ENCODE measurements at places on chromosomes 2 and 18.

- no peak for DNase-seq
These were observed 119.7 kb upstream of the XIRP2 start for GRCh38 chr2:166768393-166769123.

- DNase-seq: no peak
These were observed 138.7 kb upstream of the RBMS1 start for GRCh38 chr2:160632084-160632975.

- no peak for DNase-seq
These were observed 134.0 kb downstream of the PTGR3 start for GRCh38 chr18:75075016-75075305.

DNA sequence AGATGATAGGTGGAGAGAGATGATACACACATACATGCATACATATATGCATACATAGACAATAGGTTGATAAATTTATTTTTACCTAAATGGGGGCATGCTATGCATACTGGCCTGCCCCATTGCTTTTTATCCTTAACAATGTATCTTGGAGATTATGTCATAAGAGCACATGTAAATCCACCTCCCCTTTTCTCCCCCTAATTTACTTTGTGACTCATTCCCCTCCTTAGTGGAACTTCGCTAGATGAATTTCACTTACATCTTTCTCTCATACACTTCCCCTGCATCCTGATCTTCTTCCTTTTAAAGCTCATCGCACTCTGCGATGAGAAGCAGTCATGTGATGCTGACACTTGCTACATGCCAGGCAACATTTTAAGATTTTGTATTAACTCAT, 223.6 kb downstream of the C1D start:
- no peak for DNase-seq

DNA sequence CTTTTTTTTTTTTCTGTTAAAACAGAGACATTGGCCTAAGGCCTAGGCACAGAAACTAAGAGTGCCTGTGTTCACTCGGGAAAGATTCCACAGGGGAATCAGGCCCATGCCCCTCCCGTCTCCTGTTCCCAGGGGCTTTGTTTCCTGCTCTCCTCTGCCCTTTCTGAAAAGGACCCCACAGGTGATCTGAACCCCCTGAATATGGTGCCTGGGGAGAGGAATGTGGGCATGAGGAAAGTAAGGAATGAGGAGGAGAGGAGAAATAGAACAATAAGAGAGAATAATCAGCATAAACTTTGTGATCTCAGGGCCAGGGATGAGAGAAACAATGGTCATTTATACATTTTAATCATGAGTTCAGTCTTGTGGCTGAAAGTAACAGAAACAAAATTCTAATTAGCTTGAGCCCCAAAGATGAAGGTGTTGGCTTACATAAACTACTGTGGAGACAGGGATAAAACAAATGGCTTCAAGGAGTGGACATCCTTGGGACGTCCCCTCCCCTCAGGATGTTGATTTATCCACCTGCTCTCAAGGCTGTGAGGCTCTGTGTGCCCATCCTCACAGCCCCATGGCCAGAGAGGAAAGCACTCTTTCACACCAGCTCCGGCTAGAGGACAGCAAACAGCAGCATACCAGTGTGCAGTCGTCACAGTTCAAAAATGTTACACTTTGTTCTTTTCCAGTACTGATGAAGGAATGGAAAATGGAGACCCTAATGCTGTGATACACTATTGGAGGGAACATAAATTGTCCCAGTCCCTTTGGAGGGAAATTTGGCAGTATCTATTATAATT, 46.4 kb upstream of the MRPL33 start:
- no peak for DNase-seq

DNA sequence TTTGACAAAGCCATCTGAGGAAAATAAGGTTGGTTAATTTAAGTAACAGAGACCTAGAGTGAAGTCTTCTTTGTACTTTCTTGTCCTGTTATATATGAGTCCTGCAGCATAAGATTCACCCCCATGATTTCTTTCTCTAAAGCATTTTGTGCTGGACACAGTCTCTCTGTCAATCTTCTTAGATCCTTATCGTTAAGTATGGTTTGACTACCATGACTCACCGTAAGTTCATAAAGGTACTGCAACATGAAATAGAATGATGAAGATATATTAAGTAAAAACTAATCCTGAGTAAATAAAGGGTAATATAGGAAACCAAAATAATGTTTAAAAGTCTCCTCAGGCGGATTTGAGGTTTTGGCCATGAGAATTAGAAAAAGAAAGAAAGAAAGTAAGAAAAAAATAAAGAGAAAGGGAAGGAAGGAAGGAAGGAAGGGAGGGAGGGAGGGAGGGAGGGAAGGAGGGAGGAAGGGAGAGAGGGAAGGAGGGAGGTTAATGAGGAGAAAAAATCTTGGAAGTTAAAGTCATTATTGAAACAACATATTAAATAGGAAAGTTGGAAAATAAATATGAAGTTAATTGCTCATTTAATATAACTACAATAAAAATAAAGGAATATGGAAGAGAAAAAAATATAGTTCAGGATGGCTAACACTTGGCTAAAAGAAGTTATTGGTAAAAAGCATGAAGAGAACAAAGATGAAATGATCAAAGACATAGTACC, 980.3 kb upstream of the CDH2 start:
- no peak for DNase-seq

- DNase-seq: no peak
These were observed 47.6 kb upstream of the SH3RF3 start for GRCh38 chr2:109081374-109081773.

- no peak for DNase-seq
These were observed 314.2 kb upstream of the MYT1L start for GRCh38 chr2:2645162-2645855.

DNA sequence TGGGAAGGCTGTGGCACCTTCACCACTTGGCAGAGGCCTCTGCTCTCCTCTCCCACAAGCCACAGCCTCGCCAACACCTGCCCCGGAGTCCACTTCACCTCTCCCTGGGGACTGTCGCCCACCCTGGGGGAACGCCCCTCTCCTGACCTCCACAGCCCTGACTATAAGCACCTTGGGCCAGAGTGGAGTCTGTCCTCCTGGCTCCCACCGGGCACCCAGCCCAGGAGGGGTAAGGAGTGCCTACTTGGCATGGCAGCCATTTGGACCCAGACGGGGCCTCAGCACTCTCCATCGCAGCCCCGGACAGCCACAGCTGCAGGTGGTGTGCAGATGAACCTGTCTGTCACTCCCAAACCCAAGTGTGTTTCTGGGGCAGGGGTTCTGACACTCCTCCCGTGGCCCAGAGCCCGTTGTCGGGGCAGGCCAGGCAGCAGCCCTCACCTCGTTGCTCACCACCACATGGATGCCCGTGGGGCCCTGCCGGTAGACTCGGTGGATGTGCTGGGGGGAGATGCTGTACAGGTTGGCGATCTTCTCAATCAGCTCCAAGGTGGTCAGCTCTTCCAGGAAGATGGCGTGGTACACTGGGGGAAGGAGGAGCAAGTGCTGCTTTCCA, 53.5 kb downstream of the TFCP2L1 start:
- DNase-seq: no peak

DNA sequence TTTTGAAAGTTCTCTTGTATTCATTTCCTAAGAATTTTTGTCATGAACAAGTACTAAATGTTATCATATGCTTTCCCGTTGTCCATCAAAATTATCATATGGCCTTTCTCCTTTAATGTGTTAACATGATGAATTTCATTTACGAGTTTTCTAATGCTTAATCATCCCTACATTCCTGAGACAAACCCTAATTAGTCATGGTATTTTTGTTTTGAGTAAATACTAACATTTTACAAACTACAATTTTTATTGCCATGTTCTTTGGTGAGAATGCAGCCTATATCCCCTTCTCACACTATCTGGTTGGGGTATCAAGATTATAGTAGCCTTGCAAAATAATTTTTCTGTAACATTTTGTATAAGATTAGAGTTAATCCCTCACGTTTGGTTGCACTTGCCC, 14.5 kb downstream of the SMAD2 start:
- no peak for DNase-seq

- no peak for DNase-seq
These were observed 11.6 kb downstream of the EN1 start for GRCh38 chr2:118835746-118836410.

DNA sequence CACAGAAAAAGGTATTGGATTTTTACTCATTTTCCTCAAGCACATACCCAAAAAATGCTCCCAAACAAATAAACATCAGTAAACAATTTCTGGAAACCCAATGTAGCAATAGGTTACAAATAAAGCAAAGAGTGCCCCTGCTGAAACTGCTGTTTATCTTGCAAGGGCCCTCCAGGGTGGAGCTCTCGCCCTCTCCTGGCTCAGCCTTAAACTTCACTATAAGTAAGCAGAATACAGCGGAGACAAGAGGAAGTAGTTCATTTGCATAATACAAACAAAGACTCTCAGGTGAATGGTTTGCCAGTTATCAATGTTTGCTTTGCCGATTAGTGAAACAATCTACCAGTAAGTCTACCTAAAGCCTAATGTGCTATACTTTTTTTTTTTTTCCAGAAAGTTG, 437.6 kb downstream of the DLGAP1 start:
- DNase-seq: no peak

DNA sequence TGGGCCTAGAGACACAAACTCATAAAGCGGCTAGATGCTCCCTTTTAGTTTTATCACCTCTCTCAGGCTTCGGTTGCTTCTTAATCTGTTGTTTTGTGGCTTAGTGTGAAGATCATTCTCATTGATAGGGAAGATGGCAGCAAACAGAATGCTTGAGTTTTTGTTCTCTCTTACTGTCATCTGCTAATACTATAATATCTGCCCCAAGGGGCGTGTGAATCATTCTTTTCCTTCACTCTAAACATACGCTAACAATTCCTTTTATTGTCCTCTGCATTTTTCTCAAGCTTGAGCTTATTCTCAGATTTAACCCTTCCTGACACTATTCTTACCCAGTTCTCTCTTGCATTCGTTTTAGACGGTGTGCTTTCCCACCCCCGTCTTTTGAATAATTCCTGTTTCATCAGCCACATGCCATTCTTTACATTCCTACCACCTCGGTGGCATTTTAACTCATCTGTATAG, 323.9 kb upstream of the NRP2 start:
- DNase-seq: no peak

DNA sequence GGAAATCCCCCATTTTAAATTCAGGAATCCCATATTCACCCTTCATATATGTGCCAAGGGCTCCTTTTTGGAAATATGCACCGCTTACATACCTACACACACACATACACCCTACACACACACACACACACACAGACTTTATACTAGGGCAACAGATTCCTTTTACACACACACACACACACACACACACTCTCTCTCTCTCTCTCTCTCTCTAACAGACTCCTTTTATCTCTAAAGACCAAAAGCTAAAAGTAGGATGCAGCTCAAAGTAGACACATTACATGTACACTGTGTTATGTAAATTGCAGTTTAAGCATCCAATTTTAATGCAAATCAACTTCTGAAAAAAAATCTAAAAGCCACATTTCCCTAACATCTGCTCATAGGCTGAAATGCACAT, 130.9 kb upstream of the CAPN13 start:
- no peak for DNase-seq

DNA sequence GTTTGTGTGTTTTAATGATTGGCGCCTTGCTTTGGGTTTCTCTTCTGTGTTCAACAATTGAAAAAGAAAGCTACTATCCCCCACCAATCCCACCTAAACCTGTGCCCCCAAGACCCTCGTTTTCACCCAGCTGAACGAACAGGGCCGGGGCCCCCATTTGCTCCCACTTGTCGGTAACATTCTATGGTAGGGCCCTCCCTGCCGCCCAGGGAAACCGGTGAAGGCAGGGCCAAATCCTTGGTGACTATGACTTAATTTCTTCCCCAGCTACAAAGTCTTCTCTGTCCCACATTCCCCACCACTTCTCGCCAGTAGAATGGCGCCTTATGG, 598 bp upstream of the SNRNP200 start:
- DNase-seq: no peak

DNA sequence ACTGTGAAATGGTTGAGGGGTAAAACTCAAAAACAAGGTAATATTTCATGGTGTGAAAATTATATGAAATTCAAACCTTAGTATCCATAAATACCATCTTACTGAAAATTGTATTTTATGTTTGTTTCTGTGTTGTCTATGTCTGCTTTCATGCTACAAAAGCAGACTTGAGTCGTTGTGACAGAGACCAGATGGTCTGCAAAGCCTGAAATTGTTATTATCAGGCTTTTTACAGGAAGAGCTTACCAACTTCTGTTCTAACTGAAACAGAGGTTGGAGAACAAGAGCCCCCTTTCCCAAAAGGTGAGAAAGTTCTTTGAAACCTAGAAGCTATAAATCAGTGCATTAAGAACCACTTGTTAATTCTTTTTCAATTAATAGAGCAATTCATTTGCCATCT, 110.0 kb downstream of the COL4A4 start:
- DNase-seq: no peak

GRCh38 chr18:8176554-8176953, 432.7 kb upstream of the RAB12 start:
- no peak for DNase-seq

DNA sequence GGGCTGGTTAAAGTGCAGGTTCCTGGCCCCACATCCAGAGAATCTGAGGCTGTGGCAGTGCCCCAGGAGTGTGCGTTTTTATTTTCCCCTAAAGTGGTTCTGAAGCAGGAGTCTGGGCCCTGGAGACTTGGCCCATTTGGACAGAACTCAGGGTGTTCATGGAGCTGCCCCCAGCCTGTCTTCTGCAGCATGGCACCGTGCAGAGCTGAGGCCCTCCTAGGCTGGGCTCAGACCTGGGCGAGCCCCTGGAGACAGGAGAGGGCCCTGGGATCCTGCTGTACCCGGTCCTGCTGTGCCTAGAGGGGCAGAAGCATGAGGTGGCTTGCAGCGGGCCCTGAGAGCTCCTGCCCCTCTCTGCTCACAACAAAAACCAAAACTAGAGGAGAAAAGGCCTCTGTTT, 58.8 kb upstream of the B3GNT7 start:
- DNase-seq: no peak

- no peak for DNase-seq
These were observed 23.6 kb upstream of the NEB start for GRCh38 chr2:151757861-151758260.

- DNase-seq: no peak
These were observed 76.5 kb downstream of the LPIN1 start for GRCh38 chr2:11822746-11823451.

- DNase-seq: no peak
These were observed 64.1 kb upstream of the CNGA3 start for GRCh38 chr2:98282109-98282508.

DNA sequence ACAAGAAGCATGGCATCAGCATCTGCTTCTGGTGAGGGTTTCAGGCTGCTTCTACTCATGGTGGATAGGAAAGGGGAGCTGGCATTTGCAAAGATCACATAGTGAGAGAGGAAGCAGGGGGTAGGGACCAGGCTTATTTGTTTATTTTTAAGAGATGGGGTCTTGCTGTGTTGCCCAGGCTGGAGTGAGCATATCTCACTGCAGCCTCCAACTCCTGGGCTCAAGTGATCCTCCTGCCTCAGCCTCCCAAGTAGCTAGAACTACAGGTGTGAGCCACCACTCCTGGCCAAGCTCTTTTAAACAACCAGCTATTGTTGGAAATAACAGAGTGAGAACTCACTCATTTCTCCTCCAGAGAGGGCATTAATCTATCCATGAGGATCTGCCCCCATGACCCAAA, 269.4 kb upstream of the FBXO11 start:
- no peak for DNase-seq

DNA sequence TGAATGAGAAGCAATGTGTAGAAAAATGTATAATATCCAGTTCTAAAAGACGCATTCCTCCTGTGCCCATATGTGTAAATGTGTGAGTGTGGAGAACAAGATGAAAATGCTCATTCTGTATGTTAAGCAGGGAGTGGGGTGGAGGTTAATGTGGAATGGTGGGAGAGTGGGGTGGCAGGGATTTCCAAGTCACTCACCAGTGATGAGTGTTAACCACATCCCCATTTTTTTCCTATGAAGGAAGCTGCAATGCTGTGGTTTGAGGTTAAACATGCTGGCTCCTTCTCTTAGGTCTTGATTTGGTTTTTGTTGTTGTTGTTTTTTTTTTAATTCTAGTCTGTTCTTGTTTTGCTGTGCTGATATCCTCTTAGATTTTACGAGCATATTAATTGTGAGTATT, 169.4 kb downstream of the NEDD4L start:
- no peak for DNase-seq
